Caki2 (cell line): ENCODE measurements at places on chromosomes 2 and 18. TPM values are rescaled to one million over a fixed set of nuclear protein-coding genes. Genes with fewer than 3 reads are reported as not detected.
A peak's percentile ranks its signal among the peaks of the same experiment; 100 is the strongest.

Gene KLHL30
- 0.91 and 0.96 TPM in 2 replicates for total RNA-seq

- peak; percentile 47 for DNase-seq
Measured at GRCh38 chr2:20288642-20289340, 61.9 kb downstream of the PUM2 start.

Gene NAT8
- total RNA-seq: not detected in 2 replicates

- no peak for DNase-seq
Measured at GRCh38 chr2:241905716-241906377, 36.3 kb downstream of the RTP5 start.

Gene GDF7
- 0.68 and 0.72 TPM in 2 replicates for total RNA-seq

- DNase-seq: peak; percentile 25
Measured at GRCh38 chr2:216478151-216478550, 20.5 kb upstream of the RPL37A start.

DNA sequence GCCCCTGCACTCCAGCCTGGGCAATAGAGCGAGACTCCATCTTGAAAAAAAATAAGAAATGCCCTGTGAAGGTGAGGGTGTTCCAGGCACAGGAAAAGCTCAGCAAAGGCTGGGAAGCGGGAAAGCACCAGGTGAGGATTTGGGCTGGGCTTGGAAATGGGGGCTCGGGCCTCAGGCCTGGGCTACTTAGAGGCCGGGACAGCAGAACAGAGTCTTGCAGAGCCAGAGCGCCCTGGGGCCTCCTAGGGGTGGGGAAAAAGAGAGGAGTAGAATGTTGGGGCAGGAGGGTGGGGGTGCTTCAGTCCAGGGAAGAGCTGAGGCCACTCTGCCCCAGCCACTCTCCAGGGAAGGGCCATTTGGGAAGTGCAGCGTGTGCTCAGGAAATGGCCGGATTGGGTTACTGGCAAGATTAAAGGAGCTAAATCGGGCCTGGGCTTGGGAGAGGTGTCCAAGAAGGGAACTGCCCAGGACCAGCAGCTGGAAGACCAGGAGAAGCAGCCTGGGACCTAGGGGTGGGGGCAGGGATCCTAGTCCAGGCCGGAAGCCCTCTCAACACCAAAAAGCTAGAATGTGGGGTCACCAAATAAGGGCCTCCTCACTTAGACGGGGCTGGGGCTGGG lies 13.8 kb upstream of the DES start:
- no peak for DNase-seq

- DNase-seq: no peak
Measured at GRCh38 chr2:218345491-218346236, 11.0 kb upstream of the CATIP start.

GRCh38 chr18:24270937-24271380 lies 126.7 kb downstream of the OSBPL1A start:
- peak; percentile 52 for DNase-seq

- no peak for DNase-seq
Measured at GRCh38 chr2:184780944-184781343, 182.6 kb downstream of the ZNF804A start.

DNA sequence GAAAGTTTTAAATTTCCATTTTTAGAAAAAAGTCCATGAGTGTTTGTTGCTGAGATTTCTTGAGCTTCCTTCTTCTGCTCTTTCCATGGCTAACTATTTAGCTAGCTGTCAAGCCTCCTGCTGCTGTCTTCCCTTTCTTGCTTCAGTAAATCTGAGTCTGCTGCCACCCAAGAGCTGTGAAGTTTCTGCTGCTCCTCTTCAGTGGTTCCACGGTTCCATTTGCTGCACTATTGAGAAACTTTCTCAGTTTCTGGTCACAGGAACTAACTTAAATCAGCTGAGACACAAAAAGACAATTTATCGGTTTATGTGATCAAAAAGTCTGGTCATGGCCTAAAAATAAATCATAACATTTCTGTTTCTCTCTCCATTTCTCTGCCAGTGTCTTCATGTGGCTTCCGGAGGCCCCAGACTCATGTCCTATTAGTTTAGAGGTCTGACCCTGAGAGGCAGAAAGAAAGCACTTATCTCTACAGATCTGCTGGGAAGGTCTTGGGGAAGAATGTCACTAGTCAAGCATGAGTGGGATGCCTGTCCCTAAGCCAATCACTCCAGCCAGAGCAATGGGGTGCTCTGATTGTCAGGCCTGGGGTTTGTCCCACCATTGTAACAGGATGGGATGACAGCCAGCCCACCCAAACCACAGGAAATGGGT lies 73.0 kb upstream of the ARL4C start:
- no peak for DNase-seq

DNA sequence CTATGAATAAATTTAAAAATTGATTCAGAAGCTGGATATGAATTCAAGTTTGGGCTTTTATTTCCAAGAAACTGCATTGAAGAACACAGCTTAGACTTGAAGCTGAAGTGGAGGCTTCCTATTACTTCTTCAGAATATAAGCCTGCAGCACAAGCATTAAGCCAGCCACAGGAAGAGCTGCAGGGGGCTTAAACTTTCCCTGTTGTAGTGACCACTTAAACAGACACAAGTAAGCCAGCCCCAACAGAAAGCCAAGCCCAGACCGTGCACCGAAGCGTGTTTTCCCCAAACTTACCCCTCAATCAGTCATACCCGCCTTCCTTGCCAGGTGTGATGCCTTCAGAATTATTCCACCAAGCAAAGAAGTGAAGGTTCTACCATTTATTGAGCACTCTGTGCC lies 28.7 kb downstream of the ERMN start:
- DNase-seq: no peak

DNA sequence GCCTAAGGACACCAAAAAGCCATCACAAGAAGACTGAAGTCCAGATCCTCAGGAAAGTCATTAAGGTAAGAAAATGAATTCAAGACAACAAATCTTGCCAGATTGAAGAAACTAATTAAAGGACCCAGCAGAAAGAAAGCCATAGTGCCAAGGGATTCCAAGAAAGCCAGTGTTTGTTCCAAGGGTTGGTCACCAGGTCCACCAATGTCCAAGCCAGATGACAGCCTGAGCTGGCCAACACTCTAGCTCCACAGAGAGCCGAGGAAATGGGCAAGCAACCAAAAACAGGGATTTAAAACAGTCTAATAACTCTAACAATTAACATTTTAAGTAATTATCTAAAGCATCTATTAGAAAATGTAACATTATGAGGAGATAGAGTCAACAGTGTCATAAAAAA lies 49.2 kb downstream of the DNER start:
- no peak for DNase-seq

Gene CHAC2
- total RNA-seq: 15.2 and 24.5 TPM in 2 replicates

GRCh38 chr2:56268856-56269255 lies 85.1 kb downstream of the CCDC85A start:
- DNase-seq: no peak

- peak; percentile 27 for DNase-seq
Measured at GRCh38 chr2:229270551-229271410, at the start of gene PID1. TSS of gene PID1 (minus strand) at chr2:229271287. CDS start at chr2:229271043, 244 bp downstream.

- DNase-seq: no peak
Measured at GRCh38 chr2:197798187-197798586, 6.2 kb upstream of the PLCL1 start.

- no peak for DNase-seq
Measured at GRCh38 chr2:30942419-30942818, 135.2 kb upstream of the CAPN13 start.

- DNase-seq: no peak
Measured at GRCh38 chr18:48428475-48429177, 19.4 kb upstream of the ZBTB7C start.

GRCh38 chr2:86286516-86286915 lies 50.9 kb downstream of the REEP1 start:
- no peak for DNase-seq

GRCh38 chr2:102059151-102059550 lies 67.4 kb downstream of the IL1R2 start:
- DNase-seq: no peak

- DNase-seq: no peak
Measured at GRCh38 chr2:236748385-236748784, 178.8 kb downstream of the ACKR3 start.

GRCh38 chr18:1240701-1241100 lies 336.0 kb downstream of the ADCYAP1 start:
- DNase-seq: no peak

GRCh38 chr18:79224381-79224780 lies 155.2 kb downstream of the ATP9B start:
- DNase-seq: no peak

GRCh38 chr2:172280571-172281361 lies 146.6 kb upstream of the ITGA6 start:
- no peak for DNase-seq

DNA sequence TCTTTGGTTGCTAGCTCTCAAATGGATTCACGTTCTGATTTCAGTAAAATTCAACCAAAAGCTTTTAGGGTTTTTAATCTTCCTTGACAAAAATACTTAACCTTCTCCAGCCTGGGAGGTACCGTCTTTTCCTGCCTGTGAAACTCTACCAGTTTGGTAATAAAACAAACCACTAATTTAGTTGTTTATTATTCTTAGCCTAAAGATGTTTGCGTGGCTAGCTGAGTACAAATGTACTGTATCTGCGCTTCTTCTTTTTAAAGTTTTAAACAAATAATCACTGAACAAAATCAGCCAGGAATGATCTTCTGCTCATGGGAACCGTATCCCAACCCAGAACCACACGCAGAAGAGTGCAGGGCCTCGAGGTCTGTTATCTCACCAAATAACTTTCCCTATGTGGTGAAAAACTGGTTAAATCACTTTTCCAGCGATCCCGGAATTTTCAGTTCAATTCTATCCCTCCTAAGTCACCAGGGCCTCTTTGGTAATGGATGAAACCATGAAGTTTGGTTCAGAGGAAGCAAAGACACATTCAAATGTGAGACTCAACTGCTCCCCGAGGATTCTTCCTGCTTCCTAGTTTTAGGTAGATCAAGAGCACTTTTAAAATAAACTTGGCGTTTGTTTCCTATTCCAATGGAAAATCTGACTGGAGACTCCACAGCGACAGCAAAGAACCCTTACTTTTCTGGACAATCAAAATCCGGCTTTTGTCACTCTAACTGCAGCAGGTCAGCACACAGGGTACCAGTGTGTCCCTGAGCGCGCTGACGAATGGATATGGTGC lies 36.1 kb downstream of the BCL2 start:
- DNase-seq: no peak

GRCh38 chr2:68742626-68743415 lies 8.2 kb downstream of the ARHGAP25 start:
- DNase-seq: no peak

Gene CHRNA1
- total RNA-seq: not detected in 2 replicates

DNA sequence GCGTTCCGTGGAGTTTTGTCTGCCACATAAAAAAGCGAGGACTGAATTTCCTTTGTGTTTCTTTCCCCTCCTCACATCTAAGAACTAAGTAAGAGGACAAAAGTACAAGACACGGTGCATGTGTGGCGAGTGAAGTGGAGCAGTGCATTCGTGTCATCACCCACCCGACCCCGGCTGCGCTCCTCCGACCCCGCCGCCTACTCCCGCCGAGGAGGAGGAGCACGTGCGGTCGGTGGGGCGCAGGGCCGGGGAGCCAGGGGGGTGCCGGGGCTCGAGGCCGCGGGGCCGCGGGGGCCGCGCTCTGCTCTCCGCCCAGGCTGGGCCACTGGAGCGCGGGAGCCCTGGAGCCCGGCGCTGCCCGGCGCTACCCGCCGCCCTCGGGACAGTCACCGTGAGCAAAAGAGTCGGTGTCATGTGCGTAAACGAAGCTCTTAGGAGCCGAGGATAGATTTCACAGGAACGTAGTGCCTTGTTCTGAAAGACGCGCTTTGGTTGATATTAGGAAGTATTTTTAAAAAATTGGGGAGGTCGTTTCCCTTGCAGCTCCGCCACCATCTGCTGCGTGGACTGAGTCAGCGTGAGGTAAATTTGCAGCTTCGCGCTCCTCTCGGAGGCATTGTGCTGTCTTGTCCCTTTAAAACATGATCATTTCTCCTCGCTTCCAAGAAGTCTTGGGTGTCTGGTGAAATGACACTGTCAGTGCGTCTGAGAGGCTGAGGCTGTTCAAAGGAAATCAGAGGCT lies 11.0 kb downstream of the TBR1 start:
- no peak for DNase-seq

DNA sequence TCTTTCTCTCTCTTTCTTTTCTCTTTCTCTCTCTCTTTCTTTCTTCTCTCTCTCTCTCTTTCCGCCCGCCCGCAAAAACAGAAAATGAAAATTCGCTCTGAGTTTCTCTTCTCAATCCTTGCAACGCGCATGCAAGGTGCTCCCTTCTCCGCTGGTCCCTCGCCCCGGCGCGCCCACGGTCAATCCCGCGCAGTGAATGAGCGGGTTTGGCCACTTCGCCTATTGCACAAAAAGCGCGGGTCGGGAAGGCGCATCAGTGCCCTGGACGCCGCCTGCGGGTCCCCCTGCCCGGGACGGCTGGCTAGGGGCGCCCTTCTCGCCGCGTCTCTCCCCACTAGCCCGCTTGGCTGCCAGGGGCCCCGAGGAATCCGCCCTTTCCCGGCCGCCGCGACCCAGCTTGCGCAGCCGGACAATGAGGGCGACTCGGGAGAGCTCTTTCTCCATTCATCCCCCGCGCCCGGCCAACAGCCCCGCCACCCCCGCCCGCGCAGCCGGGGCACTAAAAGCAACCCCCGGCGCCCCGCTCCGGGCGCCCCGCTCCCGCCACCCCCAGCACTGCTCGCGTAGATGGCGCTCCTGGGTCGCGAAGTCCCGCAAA lies 706 bp downstream of the LAMA1 start:
- peak; percentile 35 for DNase-seq

GRCh38 chr18:23244401-23244800 lies 109.1 kb downstream of the CABLES1 start:
- no peak for DNase-seq

Gene DTNA
- total RNA-seq: 0.14 and 0.34 TPM in 2 replicates

DNA sequence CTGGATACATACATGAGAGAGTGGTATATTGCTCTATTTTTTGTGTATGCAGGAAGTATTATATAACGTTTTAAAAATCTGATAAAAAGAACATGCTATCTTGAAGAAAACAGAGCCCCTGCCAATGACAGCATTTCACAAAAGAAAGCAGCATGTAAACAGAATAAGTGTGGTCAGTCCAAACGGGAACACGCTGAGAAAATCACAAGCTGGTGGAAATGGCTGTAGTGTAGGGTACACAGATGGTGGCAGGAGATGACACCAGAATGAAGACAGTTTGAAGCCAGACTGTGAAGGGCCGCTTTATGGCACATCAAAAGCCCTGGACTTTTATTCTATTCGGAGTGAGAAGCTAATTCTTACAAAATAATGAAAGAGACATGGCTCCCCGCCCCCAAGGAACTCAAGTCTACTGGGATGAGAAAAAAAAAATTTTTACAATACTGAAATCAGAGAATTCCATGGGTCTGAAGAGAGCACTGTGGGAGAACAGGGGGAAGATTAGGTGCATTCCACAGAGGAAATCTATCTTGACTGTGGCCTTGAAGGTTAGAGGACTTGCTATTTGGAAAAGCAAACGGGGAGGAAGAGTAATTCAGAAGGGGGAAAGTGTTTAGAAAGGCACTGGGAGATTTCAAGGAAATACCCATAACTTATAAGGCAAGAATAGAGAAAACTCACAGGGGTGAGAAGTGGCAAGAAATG lies 217.7 kb upstream of the SMAD7 start:
- no peak for DNase-seq

- no peak for DNase-seq
Measured at GRCh38 chr2:234978466-234979203, 26.8 kb downstream of the SH3BP4 start.

Gene TET3
- 2.5 and 3.6 TPM in 2 replicates for total RNA-seq

Gene GBX2
- 2.9 TPM in 1 of 2 replicates, not detected in the other for total RNA-seq

GRCh38 chr2:130845505-130846085 lies 8.9 kb downstream of the ARHGEF4 start:
- peak; percentile 25 for DNase-seq

- DNase-seq: no peak
Measured at GRCh38 chr2:233410196-233410760, 56.0 kb downstream of the DGKD start.

GRCh38 chr2:78351208-78351607 lies 674.3 kb upstream of the REG3G start:
- DNase-seq: no peak

- DNase-seq: peak; percentile 74
Measured at GRCh38 chr2:159265171-159265576, 21.3 kb downstream of the WDSUB1 start.
